ENCODE measurements at places on chromosomes 11 and 22.

- DNase-seq: no peak
Measured at GRCh38 chr11:12274558-12275197, 102.7 kb upstream of the PARVA start.

GRCh38 chr11:50412832-50413231, 380.2 kb downstream of the OR4C45 start:
- no peak for DNase-seq

GRCh38 chr22:48860557-48860956, 967.1 kb downstream of the BRD1 start:
- DNase-seq: no peak

DNA sequence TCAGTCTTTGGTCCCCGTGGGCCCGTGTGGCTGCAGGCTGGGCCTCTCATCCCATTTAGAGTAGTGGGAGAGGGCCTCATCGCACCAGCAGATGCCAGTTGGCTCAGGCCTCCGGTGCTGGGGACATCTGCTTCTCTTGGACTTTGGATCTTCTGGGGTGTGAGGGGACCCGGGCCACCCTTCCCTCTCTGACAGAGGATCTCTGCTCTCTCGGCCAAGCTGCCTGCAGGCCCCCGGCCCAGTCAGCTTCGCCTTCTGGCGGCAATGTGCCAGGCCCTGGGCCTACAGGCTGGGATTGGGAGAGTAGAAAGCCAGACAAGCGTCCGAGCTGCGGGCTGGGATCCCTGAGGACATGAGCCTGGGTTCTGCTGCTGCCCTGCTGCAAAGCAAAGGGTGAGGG, 15.0 kb upstream of the FGF3 start:
- no peak for DNase-seq

GRCh38 chr22:22817468-22818201, 70.0 kb upstream of the IGLL5 start:
- no peak for DNase-seq

GRCh38 chr11:73283276-73284000, 11.3 kb downstream of the P2RY6 start:
- no peak for DNase-seq

DNA sequence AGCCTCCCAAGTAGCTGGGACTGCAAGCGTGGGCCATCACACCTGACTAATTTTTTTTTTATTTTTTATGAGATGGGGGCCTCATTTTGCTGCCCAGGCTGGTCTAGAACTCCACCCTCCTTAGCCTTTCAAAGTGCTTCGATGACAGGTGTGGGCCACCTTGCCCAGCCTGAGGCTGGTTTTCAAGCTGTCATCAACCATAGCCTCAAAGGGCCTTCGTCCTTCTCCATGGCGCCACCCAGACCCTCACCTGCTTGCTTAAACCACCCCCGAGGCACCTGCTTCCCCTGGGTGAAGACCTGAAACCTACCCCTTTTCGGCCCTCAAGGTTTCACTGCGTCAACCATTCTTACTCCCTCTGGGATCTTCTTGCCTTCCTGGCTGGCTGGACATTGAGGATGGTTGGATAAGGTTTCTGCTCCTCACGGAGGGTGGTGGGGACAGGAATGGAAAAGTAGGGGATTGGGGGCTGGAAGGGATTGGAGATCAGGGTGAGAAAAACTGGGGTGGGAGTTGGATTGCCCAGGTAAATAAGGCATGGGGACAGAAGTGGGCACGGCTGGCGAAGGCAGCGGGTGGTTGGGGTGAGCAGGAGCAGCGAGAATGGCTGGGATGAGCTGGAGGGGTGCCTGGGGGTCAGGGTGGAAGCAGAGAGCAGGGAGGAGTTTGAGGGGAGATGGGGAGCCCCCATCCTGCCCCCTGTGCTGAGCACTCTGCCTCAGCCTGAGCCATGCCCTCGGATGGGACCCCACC, 2.8 kb upstream of the ACR start:
- DNase-seq: no peak

- DNase-seq: no peak
Measured at GRCh38 chr22:22953791-22954190, 66.2 kb downstream of the IGLL5 start.

DNA sequence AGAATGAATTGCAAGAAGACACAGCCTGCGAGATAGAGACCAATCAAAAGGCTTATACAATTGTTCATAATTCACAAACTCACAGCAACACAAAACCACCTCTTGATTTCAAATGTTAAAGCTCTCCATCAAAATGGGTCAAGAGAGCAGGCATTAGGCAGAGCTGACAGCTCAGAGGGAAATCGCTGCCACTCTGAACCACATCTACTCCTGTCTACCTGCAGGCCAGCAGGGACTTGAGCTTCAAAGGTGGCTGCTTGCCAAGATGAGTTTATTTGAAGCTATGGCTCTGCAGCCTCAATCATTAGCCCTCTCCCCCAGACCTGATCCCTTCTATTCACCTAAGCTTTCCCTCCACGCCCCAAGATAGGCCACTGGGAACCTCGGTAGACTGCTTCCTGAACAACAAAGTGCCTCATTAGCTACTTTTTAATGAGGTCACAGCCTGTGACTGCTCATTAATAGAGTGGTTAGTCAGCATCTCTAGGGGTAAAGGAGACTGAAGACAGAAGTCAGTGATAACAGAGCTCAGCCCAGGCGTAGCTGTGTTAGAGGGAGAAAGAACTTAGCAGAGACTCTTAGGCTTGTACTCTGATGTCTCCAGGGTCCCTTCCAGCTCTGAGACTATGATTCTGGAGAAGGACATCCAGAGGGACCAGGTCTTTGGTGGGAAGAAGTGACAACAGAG, 21.2 kb upstream of the OR10A5 start:
- DNase-seq: no peak

GRCh38 chr22:25027959-25028840, 75.7 kb downstream of the KIAA1671 start:
- DNase-seq: no peak

- DNase-seq: no peak
Measured at GRCh38 chr11:111603611-111604130, 1.4 kb downstream of the SIK2 start.

DNA sequence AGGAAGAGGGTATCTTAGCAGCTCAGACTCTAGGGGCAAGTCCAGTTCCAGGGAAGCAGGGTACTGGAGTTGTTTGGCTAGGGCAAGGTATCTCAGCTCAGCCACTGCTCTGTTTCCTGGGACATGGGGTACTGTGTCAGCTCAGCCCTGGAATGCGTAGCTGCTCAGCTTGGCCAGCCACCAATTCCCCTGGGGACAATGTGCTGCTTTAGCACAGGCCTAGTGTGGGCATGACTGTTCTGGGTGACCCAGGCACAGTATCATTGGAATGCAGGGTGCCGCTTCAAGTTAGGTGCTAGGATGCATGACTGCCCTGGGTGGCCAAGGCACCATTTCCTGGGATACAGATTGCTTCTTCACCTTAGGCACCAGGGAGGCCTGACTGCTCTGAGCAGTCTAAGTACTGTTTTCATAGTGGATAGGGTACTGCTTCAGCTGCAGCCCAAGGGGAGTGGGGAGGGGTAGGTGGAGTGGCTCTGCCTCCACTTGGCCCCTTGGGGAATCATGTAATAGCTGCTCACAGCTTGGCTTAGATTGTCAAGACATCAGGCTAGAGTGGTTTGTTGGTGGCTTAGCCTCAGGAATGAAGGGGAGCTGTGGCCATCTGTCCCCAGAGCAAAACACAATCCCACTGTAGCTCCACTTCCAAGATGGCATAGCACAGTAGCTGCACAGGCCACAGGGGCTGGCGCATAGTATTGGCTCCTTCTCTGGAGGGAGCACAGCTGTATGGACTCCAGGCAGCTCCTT, 36.0 kb downstream of the MADD start:
- DNase-seq: no peak

GRCh38 chr11:2376751-2377451, at the start of gene CD81:
TSS of gene CD81 (plus strand) at chr11:2377310. CDS start at chr11:2377550, 240 bp downstream.
- DNase-seq: peak; percentile 65

DNA sequence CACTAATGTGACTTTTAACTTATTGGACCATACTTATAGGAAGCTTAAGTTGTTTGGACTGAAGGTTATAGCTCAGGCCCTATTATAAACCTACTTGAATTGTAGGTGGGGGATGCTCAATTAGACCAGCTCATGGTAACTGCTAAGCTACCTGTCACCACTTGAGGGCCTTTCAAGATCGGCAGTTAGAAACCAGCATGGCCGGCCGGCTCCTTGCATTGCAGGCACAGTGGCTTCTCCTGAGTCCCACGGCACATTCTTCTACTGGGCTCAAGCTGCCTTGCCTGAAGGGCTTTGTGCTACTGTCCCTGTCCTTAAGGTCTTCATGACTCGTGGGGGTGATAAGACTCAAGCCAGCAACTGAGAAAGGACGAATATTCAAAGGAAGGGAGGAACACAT, 70.8 kb downstream of the TBC1D22A start:
- DNase-seq: no peak

- no peak for DNase-seq
Measured at GRCh38 chr11:128400382-128401203, 186.8 kb downstream of the ETS1 start.
